ENCODE measurements at places on chromosomes 5 and 9. TPM values are rescaled to one million over a fixed set of nuclear protein-coding genes. Genes with fewer than 3 reads are reported as not detected.

MLANA gene
- polyA plus RNA-seq = not detected

PDLIM4 gene
- polyA plus RNA-seq = 9.1 TPM

PTGS1 gene
- 0.91 TPM for polyA plus RNA-seq

TOR2A gene
- 5.2 TPM for polyA plus RNA-seq

SLC6A19 gene
- not detected for polyA plus RNA-seq

RNF183 gene
- polyA plus RNA-seq = not detected

ANKRD31 gene
- 0.04 TPM for polyA plus RNA-seq

IFNB1 gene
- polyA plus RNA-seq = not detected

CEL gene
- 0.61 TPM for polyA plus RNA-seq

ANKDD1B gene
- polyA plus RNA-seq = 0.10 TPM
